Stimulated activated CD4-positive, alpha-beta T cell treated with anti-CD3 and anti-CD28 coated beads, TNF-alpha, amount 100 ng/mL, for 1 hour (primary cell): ENCODE measurements at places on chromosomes 6 and 20.

DNA sequence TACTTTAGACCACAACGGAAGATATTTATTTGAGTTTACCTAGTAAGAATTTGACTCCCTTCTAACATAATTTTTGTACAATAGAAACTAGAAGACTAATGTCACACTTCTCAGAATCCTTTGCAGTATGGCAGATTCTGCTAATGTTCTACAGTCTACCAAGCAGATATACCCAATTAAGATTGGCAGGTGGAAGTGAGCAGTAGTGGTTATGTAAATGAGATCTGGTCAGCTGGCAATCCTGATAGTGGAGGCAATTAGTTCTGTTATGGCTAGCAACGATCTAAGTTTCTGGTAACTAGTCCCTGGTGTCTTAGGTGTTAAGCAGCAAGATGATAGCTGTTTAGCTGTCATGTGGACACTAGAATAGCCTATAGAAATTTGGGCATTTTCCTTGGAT is 101.0 kb downstream of the CENPW start:
- DNase-seq = no peak

- no peak for DNase-seq
Measured at GRCh38 chr6:116390581-116390980, 19.8 kb downstream of the DSE start.

GRCh38 chr20:63055575-63056235 is 48.9 kb upstream of the BHLHE23 start:
- DNase-seq = no peak

DNA sequence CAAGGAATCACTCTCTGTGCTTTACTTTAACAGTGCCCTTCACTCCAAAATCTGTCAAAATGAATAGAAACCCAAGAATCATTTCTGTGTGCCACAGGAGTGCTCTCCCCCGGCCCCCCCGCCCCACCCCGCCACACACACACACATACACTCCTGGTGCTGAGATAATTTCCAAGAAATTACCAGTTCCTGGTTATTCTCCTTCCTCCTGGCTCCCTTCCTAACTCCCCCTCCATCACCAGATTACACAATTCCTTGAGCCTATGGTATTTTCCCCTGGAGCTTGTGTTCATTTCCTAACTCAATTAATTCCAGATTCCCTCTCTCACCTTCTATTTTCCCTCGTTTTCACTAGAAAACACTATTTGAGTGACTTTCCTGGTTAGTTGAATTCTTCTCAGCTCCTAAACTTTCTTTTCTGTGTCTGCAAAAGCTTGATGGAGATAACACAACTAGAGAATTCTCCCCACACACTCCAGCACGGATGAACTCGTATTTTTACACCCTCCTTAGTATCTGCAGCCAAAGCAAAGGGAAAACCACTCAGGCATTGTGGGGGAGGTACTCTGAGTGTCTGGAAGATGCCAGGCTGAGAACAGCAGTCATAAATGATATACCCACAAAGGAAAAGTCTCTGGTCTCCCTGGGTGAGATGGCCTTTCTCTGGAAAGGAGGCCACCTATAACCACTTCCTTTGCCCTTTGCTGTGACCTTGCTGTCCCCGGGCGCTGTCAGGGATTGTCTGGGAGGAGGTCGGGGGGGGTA is 1.9 kb upstream of the SLC24A3 start:
- no peak for DNase-seq

DNA sequence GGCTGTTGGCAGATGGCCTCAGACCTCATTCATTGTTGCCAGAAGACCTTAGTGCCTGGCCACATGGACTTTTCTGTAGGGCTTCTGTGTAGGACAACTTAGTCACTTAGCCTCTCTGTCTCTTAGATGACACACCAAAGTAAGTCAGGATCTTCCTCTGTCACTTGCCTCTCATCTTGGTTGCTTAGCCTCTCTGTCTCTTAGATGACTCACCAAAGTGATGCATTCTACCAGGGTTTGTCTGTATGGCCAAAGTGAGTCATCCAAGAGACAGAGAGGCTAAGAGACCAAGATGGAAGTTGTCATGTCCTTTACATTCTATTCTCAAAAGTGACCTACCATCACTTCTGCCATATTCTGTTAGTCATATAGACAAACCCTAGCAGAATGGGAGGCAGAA is 255.9 kb upstream of the DEFB112 start:
- no peak for DNase-seq

DNA sequence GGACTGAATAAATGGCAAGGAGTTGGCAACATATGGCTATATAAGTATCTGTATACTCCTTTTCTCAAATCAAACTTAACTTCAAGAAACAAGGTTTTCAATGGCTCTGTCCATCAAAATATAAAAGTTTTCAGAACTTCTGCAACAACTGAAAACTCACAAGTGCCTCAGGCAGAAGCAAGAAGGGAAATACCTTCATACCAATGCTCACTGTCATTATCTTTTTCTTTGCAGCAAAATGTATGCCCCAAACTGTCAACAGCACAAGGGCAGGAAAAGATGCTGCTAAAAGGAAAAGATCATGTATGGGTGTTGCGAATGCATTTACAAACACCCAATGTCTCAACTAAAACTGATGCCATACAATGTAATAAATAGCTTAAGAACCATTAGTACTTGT is 45.9 kb downstream of the PTPRK start:
- DNase-seq = no peak

DNA sequence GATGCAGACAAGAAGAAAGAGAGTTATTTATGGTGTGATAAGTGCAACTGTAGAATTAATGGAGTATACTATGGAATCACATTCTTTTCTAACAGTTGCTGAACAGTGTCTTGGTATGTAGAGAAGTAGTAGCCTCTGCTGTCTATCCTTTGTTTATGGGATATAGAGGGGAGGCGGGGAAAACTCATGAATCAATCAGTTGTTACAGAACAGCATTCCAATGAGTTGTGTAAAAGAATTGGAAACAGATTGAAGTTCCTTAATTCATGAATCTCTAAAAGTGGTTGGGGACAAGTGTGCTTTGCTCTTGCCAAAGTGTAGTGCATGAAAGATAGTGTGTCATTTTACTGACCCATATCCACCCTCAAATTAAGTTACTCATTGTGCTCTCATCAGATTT is 77.7 kb downstream of the FLRT3 start:
- DNase-seq = no peak

DNA sequence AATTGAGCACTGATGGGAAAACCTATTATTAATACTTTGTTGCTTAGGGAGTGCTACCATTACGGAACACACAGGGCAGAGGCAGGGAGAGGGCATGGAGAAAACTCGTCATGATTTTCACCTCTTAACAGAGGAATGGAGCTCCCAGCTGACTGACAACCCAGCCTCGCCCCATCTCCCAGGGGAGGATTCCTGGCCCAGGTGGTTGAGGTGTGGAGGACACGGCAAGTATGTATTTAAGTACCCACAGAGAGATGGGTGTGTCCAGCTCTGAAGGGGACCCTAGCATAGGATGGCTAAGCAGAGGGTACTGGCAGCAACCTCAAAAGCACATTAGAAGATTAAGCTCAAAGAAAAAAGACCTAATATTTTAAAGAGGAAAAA is 261.9 kb upstream of the MOCS1 start:
- no peak for DNase-seq

DNA sequence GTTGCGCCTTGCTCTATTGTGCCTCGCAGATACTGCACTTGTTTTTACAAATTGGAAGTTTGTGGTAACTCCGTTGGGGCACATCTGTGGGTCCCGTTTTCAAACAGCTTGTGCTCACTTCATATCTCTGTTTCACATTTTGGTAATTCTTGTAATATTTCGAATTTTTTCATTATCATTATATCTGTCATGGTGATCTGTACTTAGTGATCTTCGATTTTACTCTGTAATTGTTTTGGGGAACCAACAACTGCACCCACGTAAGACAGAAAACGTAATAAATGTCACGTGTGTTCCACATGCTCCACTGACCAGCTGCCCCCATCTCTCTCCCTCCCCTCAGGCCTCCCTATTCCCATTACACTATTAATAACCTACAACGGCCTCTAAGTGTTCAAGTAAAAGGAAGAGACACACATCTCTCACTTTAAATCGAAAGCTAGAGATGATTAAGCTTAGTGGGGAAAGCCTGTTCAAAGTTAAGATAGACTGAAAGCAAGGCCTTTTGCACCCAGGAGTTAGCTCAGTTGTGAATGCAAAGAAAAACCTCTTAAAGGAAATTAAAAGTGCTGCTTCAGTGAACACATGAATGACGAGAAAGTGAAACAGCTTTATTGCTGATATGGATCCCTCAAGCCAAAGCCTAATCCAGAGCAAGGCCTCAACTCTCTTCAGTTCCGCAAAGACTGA is 26.9 kb downstream of the TTLL2 start:
- no peak for DNase-seq

GRCh38 chr6:75758061-75758460 is 9.0 kb downstream of the MYO6 start:
- DNase-seq = no peak

DNA sequence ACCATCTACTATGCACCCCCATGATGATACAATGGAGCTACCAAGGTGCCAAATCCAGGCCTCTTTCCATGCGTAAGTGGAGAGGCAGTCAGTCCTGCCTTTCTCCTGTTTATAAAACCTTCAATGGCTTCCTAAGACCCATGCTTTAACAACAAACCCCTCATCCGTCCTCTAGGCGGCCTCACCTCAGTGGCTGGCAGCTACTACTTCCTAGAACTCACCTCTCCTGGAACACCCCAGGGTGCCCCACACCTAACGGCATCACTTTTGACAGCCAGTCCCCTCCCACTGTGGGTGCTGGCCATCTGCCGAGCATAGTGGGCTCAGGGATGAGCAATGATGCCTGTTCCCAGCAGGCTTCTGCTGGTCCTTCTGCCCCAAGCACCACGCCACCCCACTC is 80.0 kb upstream of the TAB2 start:
- DNase-seq = no peak

DNA sequence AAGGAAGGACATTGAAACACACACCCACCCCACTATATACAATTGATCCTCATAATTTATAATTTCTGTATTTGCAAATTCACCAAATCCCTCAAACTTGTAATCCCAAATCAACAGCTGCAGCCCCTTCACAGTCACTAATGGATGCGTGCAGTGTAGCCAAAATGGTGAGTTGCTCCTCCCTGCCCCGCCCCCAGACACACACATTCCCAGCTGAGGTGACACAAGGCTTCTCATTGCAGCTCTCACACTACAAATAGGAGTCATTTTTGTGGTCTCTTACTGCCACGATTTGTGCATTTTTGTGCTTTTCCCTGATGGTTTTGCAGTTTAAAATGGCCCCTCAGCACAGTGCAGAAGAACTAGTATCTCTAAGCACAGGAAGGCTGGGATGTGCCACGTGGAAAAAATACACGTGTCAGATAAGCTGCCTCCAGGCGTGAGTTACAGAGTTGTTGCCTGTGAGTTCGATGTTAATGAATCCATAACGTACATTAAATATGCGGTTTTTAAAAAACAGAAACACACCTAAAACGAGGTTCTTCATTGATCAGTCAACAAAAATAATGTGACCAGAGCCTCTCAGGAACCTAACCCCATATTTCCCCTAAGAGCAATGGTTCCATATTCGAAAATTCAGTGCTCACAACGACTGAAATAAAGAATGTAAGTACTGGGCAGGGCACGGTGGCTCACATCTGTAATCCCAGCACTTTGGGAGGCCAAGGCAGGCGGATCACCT is 8.2 kb downstream of the ATP9A start:
- no peak for DNase-seq

- peak; percentile 70 for DNase-seq
Measured at GRCh38 chr20:50957798-50958614, at the start of gene DPM1. TSS of gene DPM1 (minus strand) at chr20:50958532. CDS start at chr20:50958523, 9 bp downstream.

GRCh38 chr20:42018979-42019378 is 400.8 kb upstream of the CHD6 start:
- no peak for DNase-seq

DNA sequence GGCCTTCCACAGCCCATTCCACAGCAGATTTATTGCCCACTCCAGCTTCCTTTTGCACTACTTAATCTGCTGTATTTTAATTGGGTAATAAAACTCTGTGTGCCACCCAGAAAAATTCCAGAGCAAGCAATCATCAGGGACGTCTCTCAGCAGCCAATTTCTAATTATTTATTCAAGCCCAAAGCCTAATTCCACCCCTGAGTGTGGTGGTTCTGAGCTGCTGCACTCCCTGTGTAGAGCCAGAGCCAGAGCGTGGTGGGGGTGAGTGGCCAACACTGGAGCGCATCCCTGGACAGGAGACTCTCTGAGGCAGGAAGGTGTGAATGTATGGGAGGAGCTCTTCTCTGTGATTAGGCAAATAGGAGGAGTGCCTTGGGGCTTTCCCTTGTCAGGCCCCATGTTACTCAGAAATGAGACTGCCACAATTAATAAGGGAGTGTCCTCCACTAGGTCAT is 66.1 kb downstream of the CD24 start:
- no peak for DNase-seq

DNA sequence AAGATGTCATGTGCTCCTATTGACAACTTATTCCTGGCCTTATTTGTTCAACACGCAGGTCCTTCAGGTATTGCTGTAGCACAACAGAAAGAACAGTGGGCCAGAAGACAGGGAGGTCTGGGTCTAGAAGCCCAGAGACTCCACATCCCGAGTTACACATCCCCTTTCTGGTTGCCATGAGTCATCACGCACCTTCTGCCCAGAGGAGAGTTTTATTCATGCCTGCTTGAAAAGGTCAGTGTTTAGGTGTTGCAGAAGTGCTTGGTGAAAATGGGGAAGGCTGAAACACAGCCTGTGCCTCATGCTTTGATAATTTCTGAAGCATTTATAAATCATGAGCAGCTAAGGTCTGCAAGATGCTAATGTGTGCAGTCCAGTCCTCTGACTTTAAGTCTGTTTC is 256.4 kb downstream of the GMPR start:
- no peak for DNase-seq

GRCh38 chr6:84522135-84522549 is 242.3 kb downstream of the TBX18 start:
- DNase-seq = no peak

DNA sequence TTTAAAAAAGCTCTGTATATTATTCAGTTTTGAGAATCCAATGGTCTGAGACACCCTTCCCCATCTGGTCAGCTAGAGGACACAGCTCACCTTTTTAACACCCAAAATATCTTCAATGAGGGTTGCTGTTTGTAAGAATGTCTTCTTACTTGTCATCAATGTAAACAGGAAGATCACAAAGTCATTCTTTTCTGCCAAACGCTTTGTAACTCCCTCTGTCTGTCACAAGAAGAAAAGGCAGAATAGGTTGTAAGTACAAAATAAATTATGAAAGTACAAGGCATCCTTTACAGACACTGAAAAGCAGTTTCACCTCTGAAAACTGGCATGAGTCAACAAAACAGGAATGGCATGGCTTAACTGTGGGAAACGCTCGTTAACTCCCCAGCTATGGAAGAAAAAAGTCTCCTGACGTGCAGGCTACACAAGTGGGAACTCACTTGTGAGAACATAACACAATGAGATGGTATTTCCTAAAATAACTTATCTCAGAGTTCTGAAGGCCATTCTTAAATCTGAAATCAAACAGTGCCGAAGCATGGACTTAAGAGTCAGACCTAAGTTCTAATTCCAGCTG is 42.7 kb downstream of the TRPC4AP start:
- DNase-seq = no peak
